ENCODE measurements at places on chromosomes 6 and 20.

- no peak for DNase-seq
Observed at GRCh38 chr20:46599227-46599987, 49.0 kb upstream of the OCSTAMP start.

GRCh38 chr6:21241231-21242130 lies 352.1 kb upstream of the SOX4 start:
- DNase-seq: peak; percentile 45

DNA sequence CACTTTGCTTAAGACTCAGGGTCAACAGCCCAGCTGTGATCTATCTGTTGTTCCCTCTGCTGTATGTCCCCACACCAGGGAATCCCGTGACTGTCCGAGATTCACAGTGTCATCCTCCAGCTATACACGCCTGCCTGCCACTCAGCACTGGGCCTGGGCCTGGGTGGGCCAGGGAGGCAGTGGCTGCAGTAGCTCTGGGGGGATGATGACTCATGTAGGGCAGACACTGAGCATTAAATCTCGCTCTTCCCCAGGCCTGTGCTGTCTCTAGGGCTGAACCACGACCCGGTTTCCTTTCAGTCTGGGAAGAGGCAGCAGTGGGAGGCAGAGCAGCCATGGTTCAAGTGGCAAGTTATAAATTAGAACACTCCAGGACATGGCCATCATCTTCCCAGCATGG lies 173.9 kb downstream of the LRFN2 start:
- no peak for DNase-seq

GRCh38 chr20:53742685-53743081 lies 149.0 kb upstream of the ZNF217 start:
- DNase-seq: no peak

GRCh38 chr6:168636147-168637004 lies 195.4 kb downstream of the SMOC2 start:
- DNase-seq: no peak

GRCh38 chr20:34995696-34996095 lies 40.0 kb downstream of the MYH7B start:
- no peak for DNase-seq

- DNase-seq: no peak
Observed at GRCh38 chr6:56043761-56044160, 168.4 kb upstream of the BMP5 start.

All from brain (organoid and tissue), 16 donors.